ENCODE measurements at places on chromosomes 11 and 22.

GRCh38 chr22:42275970-42276369 is 5.5 kb upstream of the TCF20 start:
- DNase-seq = no peak

- no peak for DNase-seq
Observed at GRCh38 chr11:36729825-36730224, 131.8 kb upstream of the RAG2 start.

DNA sequence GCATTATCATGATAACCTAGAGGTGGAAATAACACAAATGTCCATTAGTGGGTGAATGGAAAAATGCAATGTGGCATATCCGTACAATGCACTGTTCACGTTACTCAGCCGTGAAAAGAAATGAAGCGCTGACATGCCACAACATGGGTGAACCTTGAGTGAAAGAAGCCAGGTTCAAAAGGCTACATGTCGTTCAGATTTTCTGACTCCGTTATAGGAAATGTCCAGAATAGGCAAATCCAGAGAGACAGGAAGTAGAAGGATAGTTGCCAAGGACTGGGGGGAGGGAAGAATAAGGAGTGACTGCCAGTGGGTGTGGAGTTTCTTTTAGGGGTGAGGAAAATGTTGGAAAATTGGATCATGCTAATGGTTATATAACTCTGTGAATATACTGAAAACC is 133.8 kb downstream of the ATXN10 start:
- DNase-seq = no peak

- DNase-seq = no peak
Observed at GRCh38 chr11:1776331-1776851, 12.7 kb upstream of the CTSD start.

GRCh38 chr11:91086028-91086427 is 863.2 kb upstream of the CHORDC1 start:
- DNase-seq = no peak

DNA sequence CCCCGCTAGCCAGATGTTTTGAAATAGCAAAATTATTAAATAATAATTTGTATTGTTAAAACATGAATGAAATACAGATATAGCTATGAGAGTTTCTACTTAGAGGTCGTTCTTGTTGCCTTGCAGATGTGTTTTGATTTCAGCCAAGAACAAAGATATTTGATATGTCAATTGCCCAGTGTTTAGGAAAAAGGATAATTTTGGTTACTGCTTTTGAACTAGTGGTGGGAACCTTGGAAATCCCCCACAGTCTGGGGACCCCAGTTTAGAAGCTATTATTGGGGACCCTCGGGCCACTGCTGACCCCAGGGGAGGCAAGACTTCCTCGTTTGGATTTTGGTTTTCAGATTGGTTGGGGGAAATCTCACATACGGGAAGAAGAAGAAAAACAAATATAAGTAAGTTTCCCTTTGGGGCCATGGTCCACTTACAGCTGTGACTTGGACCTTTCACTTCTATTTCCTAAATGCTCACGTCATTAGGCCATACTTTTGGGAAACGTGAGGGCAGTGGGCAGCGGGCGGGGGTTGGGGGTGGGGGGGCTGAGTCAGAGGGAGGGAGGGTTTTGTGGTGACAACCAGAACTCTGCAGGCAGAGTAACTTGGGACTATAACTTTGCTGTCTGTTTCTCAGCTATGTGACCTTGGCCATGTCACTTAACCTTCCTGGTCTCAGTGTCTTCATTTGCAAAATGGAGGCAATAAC is 37.0 kb downstream of the LDLRAD3 start:
- no peak for DNase-seq

DNA sequence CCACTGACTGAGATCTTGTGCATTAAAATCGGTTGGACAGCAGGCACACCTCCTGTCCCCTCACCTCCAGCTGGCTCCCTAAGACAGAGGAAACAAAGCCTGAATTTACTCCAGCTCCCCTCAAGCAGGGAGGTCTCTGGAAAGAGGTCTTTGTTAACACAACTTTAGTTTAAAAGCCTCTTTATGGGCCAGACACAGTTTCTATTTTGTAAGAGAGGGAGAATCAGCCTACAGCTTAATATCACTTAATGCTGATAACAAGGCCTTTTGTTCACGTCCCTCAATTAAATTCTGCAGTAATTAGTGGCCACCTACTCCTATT is 36.3 kb downstream of the PLEKHA7 start:
- no peak for DNase-seq

DNA sequence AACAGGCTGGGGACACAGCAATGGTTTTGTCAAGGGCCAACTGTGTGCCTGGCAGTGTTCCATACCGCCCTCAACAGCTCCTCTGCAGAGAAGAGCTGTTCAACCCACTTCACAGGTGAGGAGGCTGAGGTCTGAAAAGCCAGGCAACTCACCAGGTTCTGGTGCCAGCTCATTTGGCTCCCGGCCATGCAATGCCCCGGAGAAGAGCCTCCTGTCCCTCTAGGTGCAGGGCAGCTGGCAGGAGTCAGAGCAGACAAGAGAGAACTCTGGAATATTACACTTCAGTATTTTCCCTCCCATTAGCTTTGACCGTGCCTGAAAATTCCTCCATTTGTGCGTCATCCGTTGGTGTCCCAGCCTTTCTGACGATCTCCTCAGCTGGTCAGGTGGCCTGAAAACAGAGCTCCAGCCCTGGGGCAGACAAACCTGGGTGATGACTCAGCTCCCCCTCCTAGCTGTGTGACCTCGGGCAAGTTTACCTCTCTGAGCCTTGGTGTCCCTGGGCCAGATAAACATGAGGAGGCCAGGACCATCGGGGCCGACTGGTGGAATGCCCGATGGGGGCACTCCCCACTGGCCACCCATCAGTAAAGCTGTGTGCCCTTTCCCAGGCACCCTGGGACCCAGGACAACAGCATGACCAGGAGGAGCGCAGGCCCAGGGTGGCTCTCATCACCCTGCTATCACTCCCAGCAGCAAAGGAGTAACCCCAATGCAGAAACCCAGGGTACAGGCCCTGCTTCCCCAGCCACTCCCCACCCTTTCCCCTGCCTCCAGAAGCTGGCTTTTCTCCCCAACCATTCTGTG is 9.6 kb upstream of the C1QTNF6 start:
- DNase-seq = no peak

DNA sequence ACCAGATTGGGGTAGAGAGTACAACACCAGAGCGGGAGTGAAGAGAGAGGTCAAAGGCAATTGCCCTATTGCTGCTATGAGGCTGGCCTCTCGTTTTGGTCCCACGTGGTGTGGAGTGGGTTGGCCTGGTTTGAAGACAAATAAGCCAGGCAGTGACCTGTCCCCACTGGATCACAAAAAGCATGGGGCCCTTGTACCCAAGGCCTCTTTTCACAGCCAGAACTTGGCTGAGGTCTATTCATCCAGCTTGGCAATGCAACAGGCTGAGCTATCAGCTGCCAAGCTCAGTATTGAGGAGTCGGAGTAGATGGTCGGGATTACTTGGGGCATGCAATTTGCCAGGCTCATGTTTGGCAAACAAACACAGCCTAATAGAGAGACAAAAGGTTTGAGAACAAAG is 19.2 kb upstream of the GALNT18 start:
- no peak for DNase-seq

GRCh38 chr11:970319-970871 is 44.7 kb downstream of the AP2A2 start:
- no peak for DNase-seq

DNA sequence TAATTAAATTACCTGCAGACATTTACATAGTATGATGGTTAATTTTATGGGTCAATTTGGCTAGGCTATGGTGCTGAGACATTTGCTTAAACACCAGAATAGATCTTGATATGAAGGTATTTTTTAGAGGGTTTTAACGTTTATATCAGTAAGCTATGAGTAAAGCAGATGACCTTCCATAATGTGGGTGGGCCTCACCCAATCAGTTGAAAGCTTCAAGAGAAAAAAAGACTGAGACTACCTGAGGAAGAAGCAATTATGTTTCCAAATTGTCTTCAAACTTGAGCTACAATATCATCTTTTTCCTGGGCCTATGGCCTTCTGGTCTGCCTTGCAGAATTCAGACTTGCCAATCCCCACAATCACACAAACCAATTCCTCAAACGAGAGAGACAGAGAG is 498.8 kb upstream of the API5 start:
- DNase-seq = no peak

DNA sequence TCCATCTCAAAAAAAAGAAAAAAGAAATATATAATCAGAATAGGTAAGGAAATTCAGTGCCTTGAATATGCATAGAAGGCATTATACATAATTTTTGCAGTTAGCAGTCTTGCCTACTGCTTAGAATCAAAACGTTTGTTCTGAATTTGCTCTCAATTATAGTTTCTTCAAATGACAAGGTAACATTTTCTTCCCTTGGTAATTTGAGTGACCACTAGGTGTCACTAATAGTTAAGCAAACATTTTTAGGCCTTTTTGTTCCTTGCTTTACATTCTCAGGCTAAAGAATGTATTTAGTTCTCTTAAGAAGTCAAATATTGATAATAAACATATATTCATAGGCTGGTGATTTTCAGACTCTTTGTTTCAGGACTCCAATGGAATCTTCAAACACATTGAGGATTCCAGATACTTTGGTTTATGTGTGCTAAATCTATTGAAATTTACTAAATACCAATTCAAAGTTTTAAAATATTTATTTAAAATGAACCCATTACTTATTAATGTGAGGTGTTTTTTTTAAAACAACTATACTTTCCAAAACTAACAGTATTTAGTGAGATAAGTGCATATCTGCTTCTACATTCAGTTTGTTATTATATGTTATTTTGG is 55.0 kb upstream of the DEPDC7 start:
- DNase-seq = peak; percentile 12

DNA sequence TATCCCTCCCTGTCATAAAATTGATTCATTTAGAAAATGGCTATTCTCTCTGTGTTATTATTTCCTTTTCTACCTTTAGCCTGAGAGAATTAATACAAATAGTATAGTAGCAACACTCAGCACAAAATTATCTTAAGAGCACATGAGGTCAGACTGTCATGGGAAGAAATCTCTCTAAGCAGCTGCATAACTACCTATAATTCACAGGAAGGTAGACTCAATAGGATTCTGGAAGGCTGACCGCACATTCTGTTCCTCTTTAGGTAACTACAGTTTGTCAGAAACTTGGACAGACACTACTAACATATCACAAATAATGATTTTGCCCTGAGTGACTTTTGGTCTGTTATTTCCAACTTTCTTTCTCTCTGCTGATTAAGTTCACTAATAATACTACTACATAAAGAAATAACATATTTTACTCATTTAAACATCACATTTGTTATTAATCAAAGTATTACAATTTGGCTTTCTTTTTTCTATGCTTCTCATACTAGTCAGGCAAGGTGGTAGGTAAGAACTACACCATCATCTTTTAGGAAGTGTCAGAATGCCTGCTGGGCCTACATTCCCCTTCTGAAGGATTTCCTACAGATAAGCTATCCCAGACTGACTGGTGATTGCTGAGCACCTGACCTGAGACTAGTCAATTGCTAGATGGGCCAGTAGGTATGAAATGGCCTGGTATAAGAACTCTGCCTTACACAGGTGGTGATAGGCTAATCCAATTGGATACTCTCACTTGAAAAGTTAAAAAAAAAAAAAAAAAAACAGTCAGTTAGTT is 325.1 kb downstream of the DLG2 start:
- no peak for DNase-seq

DNA sequence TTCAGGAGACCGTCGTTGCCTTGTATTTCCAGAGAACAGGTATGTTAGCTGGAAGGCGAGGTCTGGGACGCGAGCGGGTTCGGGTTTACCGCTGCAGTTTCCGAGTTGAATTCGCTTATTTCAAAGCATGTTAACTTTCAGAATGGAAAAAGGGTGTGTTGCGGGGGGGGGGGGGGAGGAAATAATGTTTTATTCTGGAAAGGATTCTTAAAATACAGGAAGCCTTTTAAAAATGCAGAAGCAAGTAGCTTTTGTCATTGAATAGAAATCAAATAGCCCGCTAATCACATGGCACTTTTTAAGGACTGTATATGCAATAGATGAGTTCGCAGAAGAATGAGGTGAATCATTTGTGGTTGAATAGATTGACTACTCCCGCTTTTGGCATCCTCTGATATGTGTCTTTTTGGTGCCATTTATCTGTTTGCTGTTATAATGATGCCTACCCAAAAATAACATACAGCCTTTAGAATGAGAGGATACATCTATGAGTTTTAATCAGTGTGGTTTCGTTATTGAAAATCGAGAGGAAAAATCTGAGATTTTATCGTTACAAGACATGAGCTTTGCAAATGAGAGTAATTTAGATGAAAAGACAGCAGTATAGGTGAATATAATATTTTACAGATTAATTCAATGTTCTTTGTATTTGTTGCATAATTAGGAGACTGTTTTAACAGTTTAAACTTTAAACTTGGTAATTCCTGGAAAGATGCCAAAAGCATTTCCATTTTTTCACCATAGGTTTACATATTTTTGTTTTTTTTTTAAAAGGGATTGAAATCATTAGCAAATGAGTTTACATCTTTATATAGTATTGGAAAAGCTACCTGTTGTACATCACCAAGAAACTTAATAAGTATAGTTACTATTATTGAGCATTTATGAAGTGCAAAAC is 1.7 kb downstream of the PDE3B start:
- DNase-seq = no peak

GRCh38 chr11:84853841-84854497 is 773.2 kb downstream of the DLG2 start:
- no peak for DNase-seq

DNA sequence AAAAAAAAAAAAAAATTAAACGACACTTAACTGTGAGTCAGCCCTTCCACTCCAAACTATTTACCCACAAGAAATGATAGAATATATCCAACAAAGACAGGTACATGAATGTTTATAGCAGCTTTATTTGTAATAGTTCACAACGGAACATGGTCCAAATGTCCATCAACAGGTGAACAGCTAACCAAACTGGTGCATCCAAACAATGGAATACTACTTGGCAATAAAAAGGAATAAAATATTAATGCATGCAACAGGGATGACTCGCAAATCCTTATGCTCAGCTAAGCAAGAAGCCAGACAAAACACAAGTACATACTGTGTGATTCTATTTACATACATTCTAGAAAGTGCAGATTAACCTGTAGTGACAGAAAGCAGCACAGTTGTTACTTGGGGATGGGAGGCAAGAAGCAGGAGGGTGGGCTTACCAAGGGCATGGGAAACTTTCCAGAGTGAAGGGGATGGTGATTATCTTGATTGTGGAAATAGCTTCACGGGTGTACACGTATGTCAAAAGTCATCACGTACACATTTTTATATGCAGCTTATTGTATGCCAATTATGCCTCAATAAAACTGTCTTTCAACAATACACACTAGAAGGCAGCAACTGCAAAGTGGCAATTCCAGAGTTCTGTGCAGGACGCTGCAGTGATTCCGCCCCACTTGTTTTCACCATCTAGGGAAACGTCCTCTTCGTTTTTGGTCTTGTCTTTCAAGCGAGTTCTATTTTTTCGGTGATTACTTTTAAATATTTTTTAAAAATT is 6.7 kb upstream of the SF1 start:
- no peak for DNase-seq

Measured in HFF-Myc (cell line).